ENCODE measurements at places on chromosomes 2 and 18.

- DNase-seq = no peak
Observed at GRCh38 chr18:10965119-10965518, 184.2 kb downstream of the PIEZO2 start.

GRCh38 chr2:237330541-237330940, 83.4 kb downstream of the COL6A3 start:
- no peak for DNase-seq

GRCh38 chr2:151733771-151734672, at the start of gene NEB:
TSS of gene NEB (minus strand) at chr2:151734476. CDS start at chr2:151733156, 1,320 bp downstream.
- no peak for DNase-seq

DNA sequence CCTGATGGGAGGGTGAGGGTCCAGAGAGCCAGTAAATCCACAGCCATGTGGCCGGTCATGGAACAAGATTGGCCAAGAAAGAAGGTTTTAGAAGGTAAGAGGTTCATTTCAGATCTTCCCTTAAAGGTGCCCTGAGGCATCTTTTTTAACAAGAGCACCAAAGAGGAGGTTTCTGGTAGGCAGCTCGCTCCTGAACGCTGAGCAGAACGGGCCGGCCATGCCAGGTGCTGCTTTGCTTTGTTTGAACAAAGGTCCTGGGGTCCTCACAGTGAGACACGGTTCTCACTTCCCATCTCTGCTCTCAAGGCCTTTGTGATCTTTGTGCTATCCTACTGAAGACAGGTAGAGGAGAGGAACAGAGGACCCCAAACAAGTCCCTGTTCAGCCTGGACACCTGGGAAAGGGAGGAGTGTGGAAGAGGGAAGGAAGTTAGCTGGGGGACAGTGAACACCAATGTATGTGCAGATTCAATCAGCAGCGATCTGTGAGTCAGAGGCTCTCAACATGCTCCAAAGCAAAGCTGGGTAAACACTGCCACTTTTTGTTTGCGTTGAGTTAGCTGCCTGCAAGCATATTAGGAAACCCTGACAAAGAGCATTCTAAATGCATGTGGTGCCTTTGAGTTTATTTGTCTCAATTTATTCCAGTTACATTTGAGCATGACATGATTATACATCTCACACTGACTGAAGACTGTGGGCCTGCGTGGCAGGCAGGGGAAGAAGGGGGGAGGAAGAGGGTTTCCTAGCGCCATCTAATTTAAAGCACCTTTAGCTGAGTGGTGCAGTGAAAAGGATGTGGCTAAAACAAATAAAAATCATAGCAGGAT, 102.4 kb downstream of the ASB1 start:
- DNase-seq = no peak

DNA sequence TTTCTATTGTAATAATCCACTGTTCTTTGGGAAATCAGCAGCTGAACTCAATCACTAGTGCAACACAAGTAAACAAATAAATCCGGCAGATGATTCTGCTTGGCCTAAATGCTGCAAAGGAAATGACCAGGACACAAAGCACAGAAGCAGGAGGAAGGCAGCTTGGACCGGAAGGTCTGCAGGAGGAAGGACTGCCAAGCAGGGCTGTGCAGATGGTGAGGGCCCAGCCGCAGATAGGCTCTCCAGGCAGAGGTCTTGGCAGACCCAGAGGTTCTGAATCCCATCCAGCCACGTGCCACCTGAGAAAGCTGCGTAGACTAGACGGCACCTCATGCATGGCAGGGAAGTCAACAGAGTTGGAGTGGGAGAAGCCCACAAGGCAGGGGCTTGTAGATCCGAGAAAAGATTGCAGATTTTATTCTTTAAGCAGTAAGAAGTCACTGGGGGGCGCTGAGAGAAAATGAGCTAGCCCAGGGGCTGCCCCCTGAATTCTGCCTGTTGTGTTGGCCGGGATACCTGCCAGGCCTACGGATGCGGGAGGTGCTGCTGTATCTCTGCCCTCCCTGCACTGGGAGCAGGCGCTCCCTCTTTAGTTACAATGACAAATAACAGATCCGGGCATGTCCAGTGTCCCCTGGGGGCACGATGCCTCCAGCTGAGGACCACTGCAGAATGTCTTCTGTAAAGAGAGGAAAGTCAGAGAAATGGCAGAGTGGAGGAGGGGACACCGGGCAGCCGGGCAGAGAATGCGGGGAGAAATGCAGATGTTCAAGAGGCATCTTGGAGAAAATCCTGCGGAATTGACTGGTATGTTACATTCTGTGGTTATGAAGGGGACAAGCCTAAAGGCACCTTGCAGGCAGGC, 153.5 kb downstream of the PXDN start:
- no peak for DNase-seq

- DNase-seq = no peak
Observed at GRCh38 chr2:1731963-1732768, 12.1 kb downstream of the PXDN start.
